ENCODE measurements at places on chromosomes 1 and 21. TPM values are rescaled to one million over a fixed set of nuclear protein-coding genes. Genes with fewer than 3 reads are reported as not detected.

GRCh38 chr1:20980051-20980450 is 192.9 kb upstream of the HP1BP3 start:
- H3K27me3 ChIP-seq, result no peaks in the 10 kb centered on the region
- H3K36me3 ChIP-seq, result peaks cover 7% of the 10 kb centered on the region
- no peaks in the 10 kb centered on the region for H3K4me1 ChIP-seq
- H3K27ac ChIP-seq, result no peak overlapping the region

GRCh38 chr21:28454564-28455252 is 538.0 kb downstream of the LTN1 start:
- no peak overlapping the region for H3K4me3 ChIP-seq
- no peaks in the 10 kb centered on the region for H3K4me1 ChIP-seq
- no peak overlapping the region for H3K27ac ChIP-seq
- no peak for DNase-seq
- no peaks in the 10 kb centered on the region for H3K27me3 ChIP-seq

Gene GSTM1
- not detected for total RNA-seq

Gene SH2D5
- total RNA-seq, result not detected

GRCh38 chr1:40751802-40752201 is 31.8 kb upstream of the KCNQ4 start:
- H3K27ac ChIP-seq, result no peak overlapping the region
- no peaks in the 10 kb centered on the region for H3K4me1 ChIP-seq
- DNase-seq, result no peak
- no peak overlapping the region for H3K4me3 ChIP-seq
- no peaks in the 10 kb centered on the region for H3K27me3 ChIP-seq
- H3K36me3 ChIP-seq, result no peaks in the 10 kb centered on the region

DNA sequence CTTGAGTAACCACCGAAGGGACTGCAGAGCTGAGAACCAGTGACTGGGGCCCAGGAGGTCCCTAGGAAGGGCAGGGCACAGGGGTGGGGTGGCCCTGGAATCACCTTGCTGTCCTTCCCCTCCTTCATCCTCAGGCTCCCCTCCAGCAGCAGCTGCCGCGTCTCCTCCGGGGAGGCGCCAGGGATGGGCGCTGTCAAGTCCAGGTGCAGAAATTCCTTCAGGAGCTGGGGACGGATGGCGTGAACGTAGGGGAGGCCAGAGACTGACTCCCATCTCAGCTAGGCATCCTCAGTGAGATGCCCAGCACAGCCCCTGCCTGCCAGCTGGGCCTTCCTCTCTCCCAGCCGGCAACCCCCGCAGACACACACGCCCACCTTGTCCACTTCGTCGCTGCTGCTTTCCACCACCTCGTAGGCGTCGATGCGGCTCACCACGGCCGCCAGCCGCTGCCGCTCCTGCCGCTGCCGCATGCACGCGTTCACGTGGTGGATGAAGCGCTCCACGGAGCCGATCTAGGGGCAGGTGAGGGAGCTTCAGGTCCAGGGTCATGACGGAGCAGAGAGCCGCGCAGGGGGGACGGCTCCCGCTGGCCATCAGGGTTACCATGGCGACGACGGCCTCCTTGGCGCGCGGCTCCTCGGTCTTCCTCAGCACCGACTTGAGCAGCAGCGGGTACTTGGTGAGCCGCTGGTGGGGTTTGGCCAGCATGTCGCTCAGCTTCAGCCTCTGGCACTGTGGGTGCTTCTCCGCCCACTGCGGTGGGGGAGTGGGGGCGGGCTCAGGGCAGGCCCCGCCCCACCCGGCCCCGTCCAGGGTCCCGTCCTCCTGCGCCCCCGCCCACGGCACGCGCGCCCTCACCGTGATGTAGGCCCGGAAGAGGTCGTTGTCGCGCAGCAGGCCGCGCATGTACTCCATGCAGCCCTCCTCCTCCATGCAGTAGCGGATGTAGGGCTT is 4.4 kb upstream of the TNFRSF25 start:
- H3K27ac ChIP-seq, result peak overlapping the region; percentile 97
- peaks cover 26% of the 10 kb centered on the region for H3K4me1 ChIP-seq
- no peak for DNase-seq
- H3K4me3 ChIP-seq, result peak overlapping the region; percentile 50
- no peaks in the 10 kb centered on the region for H3K36me3 ChIP-seq

GRCh38 chr1:97630281-97630680 is 290.6 kb downstream of the DPYD start:
- H3K4me1 ChIP-seq, result no peaks in the 10 kb centered on the region
- no peaks in the 10 kb centered on the region for H3K36me3 ChIP-seq
- H3K4me3 ChIP-seq, result no peak overlapping the region
- no peak overlapping the region for H3K27ac ChIP-seq

DNA sequence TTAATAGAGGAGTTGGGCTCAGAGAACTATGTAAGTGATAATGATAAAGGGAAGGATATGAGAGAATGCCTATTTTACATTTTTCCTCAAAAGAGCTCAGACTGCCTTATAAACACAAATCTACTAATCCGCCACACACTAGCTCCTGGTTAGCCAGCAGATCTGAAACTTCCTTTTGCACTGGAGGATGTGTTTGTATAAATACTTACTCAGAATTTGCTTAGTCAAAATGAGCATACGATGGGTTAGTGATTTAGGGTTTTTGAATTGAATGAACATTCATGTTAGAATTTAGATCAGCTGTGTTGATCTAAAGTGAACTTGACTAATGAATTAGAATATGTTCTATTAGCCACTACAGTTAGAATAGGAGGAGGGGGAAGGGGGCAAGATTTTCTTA is 9.1 kb upstream of the IER5 start:
- no peak for DNase-seq
- H3K27ac ChIP-seq, result no peak overlapping the region
- H3K36me3 ChIP-seq, result no peaks in the 10 kb centered on the region
- H3K27me3 ChIP-seq, result no peaks in the 10 kb centered on the region
- H3K4me1 ChIP-seq, result no peaks in the 10 kb centered on the region
- no peak overlapping the region for H3K4me3 ChIP-seq

DNA sequence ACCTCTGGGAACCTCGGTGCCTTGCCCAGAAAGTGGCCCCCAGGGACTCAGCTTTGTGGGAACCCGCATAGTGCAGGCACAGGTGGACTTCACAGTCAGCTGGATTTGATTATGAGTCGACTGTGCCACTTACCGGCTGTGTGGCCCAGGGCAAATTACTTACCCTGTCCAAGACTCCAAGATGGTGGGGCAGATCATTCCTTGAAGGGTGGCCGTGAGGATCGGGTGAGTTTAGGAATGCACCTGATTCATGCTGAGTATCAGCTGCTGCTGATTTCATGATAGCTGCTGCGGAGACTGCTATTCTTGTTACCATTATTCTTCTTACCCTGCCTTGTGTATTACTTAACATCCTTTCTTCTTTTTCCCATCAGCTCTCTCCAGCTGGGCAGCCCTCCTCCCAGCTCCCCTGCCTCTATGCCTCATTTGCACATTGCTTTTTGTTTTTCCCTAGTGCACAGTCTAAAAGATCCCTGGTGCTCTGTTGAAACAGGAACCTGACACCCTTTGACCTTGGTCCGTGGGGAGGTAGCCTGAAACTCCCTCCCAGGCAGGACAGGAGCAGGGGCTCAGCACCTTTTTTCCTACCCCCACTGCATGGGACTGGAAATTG is 40.5 kb upstream of the FHAD1 start:
- H3K4me1 ChIP-seq, result peaks cover 24% of the 10 kb centered on the region
- no peak for DNase-seq
- no peaks in the 10 kb centered on the region for H3K36me3 ChIP-seq
- no peaks in the 10 kb centered on the region for H3K27me3 ChIP-seq

Gene S100A7
- not detected for total RNA-seq

- H3K27me3 ChIP-seq, result no peaks in the 10 kb centered on the region
- H3K4me1 ChIP-seq, result no peaks in the 10 kb centered on the region
- H3K36me3 ChIP-seq, result no peaks in the 10 kb centered on the region
These were observed 183.0 kb downstream of the ZBTB18 start for GRCh38 chr1:244234009-244234643.

Gene FAM163A
- not detected for total RNA-seq

GRCh38 chr1:63911049-63911448 is 137.2 kb downstream of the ROR1 start:
- H3K27ac ChIP-seq, result no peak overlapping the region
- H3K36me3 ChIP-seq, result no peaks in the 10 kb centered on the region
- DNase-seq, result no peak
- no peaks in the 10 kb centered on the region for H3K27me3 ChIP-seq
- H3K4me1 ChIP-seq, result no peaks in the 10 kb centered on the region

Gene HSF2BP
- total RNA-seq, result not detected

Gene ALX3
- total RNA-seq, result not detected

Gene DSTYK
- 3.5 TPM for total RNA-seq

- H3K27me3 ChIP-seq, result no peaks in the 10 kb centered on the region
- H3K4me1 ChIP-seq, result no peaks in the 10 kb centered on the region
- no peaks in the 10 kb centered on the region for H3K36me3 ChIP-seq
- H3K27ac ChIP-seq, result no peak overlapping the region
- H3K4me3 ChIP-seq, result no peak overlapping the region
- peak; percentile 26 for DNase-seq
These were observed 344.6 kb upstream of the AJAP1 start for GRCh38 chr1:4309676-4310320.

Gene RCSD1
- total RNA-seq, result 6.7 TPM

DNA sequence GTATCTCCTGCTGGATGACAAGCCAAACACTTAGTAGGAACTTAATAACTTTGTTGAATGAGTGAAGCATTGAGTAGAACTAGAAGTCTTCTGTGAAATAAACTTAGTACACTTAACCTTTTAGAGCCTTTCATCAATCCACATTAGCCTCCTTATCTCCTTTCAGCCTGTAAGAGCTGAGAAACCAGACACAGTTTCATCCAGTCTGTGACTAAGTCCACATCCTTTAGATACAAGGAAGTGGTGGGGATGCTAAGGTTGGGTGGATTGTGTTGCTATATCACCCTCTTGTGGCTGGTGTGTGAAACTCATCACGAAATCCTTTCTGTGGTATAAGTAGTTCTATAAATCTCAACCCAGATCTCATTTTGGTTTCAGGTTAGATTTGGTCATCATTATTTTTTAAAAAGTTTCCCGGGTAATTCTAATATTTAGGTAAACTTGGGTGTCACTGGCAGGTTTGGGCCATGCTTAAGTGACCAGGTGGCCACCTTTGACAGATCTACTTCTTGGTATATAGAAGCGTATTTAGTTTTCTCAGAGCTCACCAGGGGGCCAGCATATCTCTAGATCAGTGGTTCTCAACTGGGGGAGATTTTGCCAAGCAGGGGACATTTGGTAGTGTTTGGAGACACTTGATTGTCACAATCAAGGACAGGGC is 27.8 kb upstream of the CD84 start:
- no peaks in the 10 kb centered on the region for H3K36me3 ChIP-seq
- H3K4me3 ChIP-seq, result no peak overlapping the region
- H3K4me1 ChIP-seq, result no peaks in the 10 kb centered on the region
- H3K27ac ChIP-seq, result no peak overlapping the region

DNA sequence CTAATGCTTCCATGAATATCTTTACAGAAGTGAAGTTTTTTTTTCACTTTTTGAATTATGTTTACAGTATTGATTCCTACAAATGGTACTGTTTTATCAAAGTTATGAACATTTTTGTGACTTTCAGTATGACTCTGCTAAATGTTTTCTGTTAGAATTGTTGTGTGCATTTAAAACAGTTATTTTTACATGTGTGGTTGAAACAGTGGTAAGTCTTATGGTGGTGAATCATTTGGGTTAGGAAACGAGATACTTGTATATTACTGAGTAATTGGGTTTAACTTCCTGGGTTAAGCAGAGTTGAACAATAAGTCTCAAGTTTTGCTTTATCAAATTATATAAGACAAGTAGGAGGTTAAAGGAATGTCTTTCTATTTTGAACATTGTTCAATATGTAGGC is 66.8 kb downstream of the VPS13D start:
- no peaks in the 10 kb centered on the region for H3K27me3 ChIP-seq
- no peak for DNase-seq
- no peaks in the 10 kb centered on the region for H3K4me1 ChIP-seq
- no peak overlapping the region for H3K4me3 ChIP-seq

DNA sequence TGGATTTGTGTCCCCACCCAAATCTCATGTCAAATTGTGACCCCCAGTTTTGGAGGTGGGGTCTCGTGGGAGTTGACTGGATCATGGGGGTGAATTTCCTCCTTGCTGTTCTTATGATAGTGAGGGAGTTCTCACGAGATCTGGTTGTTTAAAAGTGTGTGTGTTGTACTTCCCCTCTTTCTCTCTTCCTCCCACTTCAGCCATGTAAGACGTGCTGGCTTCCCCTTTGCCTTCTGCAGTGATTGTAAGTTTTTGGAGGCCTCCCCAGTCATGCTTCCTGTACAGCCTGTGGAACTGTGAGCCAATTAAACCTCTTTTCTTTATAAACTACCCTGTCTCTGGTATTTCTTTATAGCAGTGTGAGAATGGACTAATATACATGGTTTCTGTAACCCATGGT is 64.6 kb downstream of the RHOU start:
- H3K4me3 ChIP-seq, result no peak overlapping the region
- no peak for DNase-seq
- no peaks in the 10 kb centered on the region for H3K36me3 ChIP-seq

Gene GSTM5
- total RNA-seq, result 2.0 TPM

Gene AGMAT
- total RNA-seq, result 43.8 TPM

GRCh38 chr1:59947047-59947938 is 20.7 kb upstream of the CYP2J2 start:
- no peaks in the 10 kb centered on the region for H3K4me1 ChIP-seq
- H3K36me3 ChIP-seq, result no peaks in the 10 kb centered on the region
- H3K27ac ChIP-seq, result no peak overlapping the region
- no peak for DNase-seq

DNA sequence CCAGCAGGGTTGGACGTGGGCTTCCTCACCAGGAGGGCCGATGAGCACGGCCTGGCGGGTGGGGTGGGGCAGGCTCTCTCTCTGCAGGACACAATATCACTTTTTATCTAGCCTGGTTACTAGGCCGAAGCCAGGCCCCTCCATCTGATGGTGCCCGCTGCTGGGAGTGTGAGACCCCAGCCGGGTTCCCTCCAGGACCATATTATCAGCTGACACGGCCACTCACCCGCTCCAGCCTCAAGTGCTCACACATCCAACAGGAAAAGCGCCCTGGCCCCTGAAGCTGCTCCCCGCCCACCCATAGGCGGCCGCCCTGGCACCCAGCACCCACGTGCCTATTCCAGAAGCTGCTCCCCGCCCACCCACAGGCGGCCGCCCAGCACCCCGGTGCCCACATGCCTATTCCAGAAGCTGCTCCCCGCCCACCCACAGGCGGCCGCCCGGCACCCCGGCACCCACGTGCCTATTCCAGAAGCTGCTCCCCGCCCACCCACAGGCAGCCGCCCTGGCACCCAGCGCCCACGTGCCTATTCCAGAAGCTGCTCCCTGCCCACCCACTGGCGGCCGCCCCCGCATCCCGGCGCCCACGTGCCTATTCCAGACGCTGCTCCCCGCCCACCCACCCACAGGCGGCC is 5.0 kb downstream of the SLC19A1 start:
- no peak overlapping the region for H3K27ac ChIP-seq
- H3K4me1 ChIP-seq, result peaks cover 8% of the 10 kb centered on the region
- H3K36me3 ChIP-seq, result no peaks in the 10 kb centered on the region
- H3K27me3 ChIP-seq, result no peaks in the 10 kb centered on the region
- DNase-seq, result peak; percentile 44

- H3K27ac ChIP-seq, result no peak overlapping the region
- H3K27me3 ChIP-seq, result no peaks in the 10 kb centered on the region
- DNase-seq, result no peak
- no peaks in the 10 kb centered on the region for H3K4me1 ChIP-seq
These were observed 86.0 kb downstream of the PCNX2 start for GRCh38 chr1:233209481-233209880.
